Vein endothelial cell (primary cell): ENCODE measurements at places on chromosomes 11 and 22. TPM values are rescaled to one million over a fixed set of nuclear protein-coding genes. Genes with fewer than 3 reads are reported as not detected.

VWCE gene
- 4.6 and 9.8 TPM in 2 replicates for total RNA-seq

SAA1 gene
- not detected in 2 replicates for total RNA-seq

TEX54 gene
- 0.98 TPM in 1 of 2 replicates, not detected in the other for total RNA-seq

FLRT1 gene
- total RNA-seq, result not detected in 2 replicates

PATE2 gene
- total RNA-seq, result 0.19 and 0.65 TPM in 2 replicates

RBM4B gene
- total RNA-seq, result 17.1 and 19.9 TPM in 2 replicates

TTC36 gene
- 0.19 and 2.9 TPM in 2 replicates for total RNA-seq

MPEG1 gene
- not detected in 2 replicates for total RNA-seq

KLHL35 gene
- 2.0 and 3.9 TPM in 2 replicates for total RNA-seq

KCNJ11 gene
- 0.19 TPM in 1 of 2 replicates, not detected in the other for total RNA-seq

MIOX gene
- not detected in 2 replicates for total RNA-seq

TMEM132A gene
- total RNA-seq, result 59.2 and 101 TPM in 2 replicates

MPZL2 gene
- total RNA-seq, result 25.8 and 42.1 TPM in 2 replicates

SERHL2 gene
- 1.6 and 3.3 TPM in 2 replicates for total RNA-seq

FAM227A gene
- total RNA-seq, result 2.1 and 2.3 TPM in 2 replicates

ALDH3B1 gene
- total RNA-seq, result 0.67 and 2.0 TPM in 2 replicates

NUCB2 gene
- total RNA-seq, result 51.6 and 66.6 TPM in 2 replicates

F2 gene
- not detected in 2 replicates for total RNA-seq

NCF4 gene
- total RNA-seq, result not detected in 2 replicates

MAPK12 gene
- 73.3 and 79.7 TPM in 2 replicates for total RNA-seq

ASRGL1 gene
- 10.5 and 16.7 TPM in 2 replicates for total RNA-seq

NECTIN1 gene
- total RNA-seq, result 10.5 and 11.4 TPM in 2 replicates

UBQLNL gene
- total RNA-seq, result under 0.01 and 0.10 TPM in 2 replicates

NEFH gene
- total RNA-seq, result 0.86 and 0.98 TPM in 2 replicates

CARNS1 gene
- 0.19 and 0.33 TPM in 2 replicates for total RNA-seq

OR8D1 gene
- total RNA-seq, result not detected in 2 replicates

OR5M11 gene
- not detected in 2 replicates for total RNA-seq

TSPAN32 gene
- total RNA-seq, result not detected in 2 replicates

B3GAT1 gene
- total RNA-seq, result not detected in 2 replicates

LRP5 gene
- total RNA-seq, result 34.6 and 67.3 TPM in 2 replicates

MAP6 gene
- total RNA-seq, result under 0.01 and 0.48 TPM in 2 replicates

GAL gene
- total RNA-seq, result 1.5 and 2.9 TPM in 2 replicates

SCN3B gene
- total RNA-seq, result 0.65 and 1.7 TPM in 2 replicates

TNNI2 gene
- total RNA-seq, result not detected in 2 replicates

SH3BP1 gene
- total RNA-seq, result 0.98 and 1.4 TPM in 2 replicates
